ENCODE measurements at places on chromosomes 1 and 21.

DNA sequence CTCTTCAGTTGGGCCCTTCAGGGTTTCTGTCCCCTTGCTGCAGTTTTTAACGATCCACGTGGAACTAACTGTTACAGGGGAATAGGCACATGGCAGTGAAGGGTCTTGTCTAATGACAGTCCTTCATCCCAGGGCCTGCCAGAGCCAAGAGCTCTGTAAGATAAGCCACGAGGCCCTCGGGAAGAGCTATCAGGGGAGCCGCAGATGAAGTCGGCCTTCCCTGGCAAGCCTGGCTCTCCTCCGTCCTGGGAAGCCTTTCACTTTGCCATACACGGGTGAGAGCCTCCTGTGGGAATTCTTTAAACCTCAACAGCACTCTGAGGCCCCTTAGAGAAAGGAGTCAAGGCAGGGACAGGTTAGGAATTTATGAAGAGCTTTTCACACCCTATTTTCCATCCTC is 29.0 kb downstream of the ACP6 start:
- no peak for DNase-seq

- DNase-seq = no peak
These were observed 67.4 kb upstream of the DMRTA2 start for GRCh38 chr1:50490640-50491039.

DNA sequence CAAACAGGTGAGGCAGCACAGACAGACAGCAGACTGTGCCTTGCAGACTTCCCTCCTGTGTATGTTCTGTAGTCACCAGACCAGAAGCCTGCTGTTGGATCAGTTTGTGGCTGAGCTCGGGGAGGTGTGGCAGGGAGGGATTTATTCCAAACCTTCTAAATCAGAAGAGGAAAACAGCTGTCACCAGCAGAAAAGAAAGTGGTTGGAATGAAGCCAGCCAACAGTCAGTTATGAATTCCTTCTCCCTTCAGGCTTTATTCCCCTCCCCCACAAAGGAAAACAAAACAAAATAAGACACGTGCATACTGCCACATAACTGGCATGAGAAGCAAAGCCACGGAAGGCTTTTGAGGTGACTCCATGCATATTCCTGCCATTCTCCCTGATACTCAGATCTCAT is 19.0 kb upstream of the PIGV start:
- DNase-seq = no peak

DNA sequence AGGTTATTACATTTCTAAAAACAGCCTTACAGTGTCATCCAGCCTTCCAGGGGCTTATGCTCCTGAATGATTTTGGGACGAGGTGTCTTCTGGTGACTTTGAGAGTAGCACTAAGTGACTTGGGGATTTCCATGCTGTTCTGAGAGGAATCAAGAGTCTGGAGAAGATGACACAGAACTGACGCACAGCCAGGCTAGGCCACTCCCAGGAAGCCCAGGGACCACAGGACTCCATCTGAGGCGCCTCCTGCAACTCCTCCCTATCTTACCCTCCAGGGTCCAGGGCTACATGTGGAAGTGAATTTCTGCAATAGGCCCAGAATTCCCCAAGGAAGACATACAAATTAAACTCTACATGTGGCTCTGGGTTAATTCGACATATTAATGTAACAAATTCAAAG is 92.5 kb downstream of the SLC25A24 start:
- DNase-seq = peak; percentile 8

DNA sequence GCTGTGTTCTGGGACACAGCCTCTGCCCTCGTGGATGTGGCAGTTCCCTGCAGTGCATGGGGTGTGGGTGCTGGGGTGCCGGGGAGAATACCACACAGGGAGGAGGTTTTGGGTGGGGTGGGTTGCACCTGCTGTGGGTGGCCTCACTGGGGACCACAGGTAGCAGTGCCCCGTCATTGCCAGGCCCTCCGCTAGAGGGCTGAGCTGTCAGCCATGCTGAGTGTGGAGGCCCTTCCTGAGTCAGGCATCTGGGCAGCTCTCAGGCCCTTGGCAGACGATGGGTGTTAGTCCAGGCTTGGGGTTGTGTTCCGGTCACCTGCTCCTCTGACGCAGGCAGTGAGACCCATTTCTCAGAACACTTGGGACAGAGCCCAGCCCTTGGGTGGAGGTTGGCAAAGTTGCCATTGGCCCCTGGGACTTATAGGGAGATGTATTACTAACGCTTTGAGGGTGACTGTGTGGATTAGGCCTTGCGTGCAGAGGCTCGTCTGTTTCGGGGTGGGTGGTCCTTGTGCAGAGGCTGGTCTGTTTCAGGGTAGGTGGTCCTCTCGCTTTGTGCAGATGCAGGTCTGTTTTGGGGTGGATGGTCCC is 23.9 kb downstream of the PCNT start:
- DNase-seq = no peak

DNA sequence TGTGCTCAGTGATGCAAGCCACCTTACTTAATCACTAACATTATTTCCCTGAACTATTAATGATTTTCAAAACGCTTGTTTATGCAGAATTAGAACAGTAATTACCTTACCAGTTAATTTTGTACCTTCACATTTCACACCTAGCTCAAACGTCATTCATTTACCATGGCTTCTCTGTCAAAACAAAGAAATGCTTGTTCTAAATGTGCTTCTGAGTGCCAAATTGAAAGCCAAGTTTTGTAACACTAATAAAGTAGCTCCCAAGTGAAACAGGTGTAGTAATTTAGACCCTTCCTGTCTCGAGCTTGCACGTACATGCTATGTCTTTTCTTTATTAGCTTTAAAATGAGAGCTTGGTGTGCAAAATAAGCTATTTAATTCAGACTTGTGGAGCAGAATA is 533.7 kb upstream of the PKN2 start:
- no peak for DNase-seq

GRCh38 chr1:112325504-112325903 is 70.5 kb upstream of the CTTNBP2NL start:
- no peak for DNase-seq

- no peak for DNase-seq
These were observed 84.6 kb upstream of the SERBP1 start for GRCh38 chr1:67514786-67515185.

DNA sequence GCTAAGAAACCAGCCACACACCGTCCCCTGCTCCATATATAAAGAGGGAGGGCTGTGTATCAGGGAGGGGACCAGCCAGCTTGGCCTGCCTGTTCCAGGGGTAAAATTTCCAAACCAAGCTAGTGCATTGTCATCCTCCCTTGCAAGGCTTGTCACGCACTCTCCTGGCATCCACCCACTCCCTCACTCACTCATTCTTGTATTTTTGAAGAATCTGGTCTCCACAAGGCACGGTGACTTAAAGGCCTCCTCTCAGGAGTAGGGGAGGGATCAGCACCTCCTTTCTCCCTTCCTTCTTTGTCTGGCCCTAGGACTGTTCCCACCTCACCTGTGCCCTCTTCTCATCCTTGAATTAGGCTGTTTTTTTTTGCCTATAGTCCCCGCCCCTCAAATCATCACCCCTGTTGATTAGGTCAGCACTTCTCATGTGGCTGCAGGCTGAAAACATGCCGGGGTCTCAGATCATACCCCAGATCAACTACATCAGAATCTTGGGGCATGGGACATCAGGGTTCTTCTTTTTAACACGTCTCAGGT is 5.0 kb downstream of the ABCA4 start:
- no peak for DNase-seq

- no peak for DNase-seq
These were observed 49.8 kb downstream of the ITSN1 start for GRCh38 chr21:33691945-33692603.

- DNase-seq = no peak
These were observed 529 bp downstream of the MPZL1 start for GRCh38 chr1:167722152-167722869.

DNA sequence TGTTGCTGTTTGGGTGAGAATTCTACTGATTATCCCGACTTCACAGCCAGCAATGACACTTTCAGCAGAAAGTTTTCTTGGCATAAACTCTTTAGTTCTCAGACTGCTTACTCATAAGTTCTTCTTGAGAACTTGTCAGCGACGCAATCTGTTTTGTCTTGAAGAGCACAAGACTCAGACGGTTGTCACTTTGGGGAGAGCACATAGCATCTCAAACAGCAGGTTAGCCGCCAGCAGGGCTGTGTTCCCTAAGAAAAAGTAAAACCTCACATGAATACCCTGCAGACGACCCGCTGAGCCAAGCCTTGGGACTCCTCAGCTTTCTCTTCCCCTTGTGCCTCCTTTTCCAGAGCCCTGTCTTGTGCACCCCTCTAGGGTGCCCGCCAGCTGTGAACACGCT is 11.4 kb downstream of the AGMAT start:
- no peak for DNase-seq

DNA sequence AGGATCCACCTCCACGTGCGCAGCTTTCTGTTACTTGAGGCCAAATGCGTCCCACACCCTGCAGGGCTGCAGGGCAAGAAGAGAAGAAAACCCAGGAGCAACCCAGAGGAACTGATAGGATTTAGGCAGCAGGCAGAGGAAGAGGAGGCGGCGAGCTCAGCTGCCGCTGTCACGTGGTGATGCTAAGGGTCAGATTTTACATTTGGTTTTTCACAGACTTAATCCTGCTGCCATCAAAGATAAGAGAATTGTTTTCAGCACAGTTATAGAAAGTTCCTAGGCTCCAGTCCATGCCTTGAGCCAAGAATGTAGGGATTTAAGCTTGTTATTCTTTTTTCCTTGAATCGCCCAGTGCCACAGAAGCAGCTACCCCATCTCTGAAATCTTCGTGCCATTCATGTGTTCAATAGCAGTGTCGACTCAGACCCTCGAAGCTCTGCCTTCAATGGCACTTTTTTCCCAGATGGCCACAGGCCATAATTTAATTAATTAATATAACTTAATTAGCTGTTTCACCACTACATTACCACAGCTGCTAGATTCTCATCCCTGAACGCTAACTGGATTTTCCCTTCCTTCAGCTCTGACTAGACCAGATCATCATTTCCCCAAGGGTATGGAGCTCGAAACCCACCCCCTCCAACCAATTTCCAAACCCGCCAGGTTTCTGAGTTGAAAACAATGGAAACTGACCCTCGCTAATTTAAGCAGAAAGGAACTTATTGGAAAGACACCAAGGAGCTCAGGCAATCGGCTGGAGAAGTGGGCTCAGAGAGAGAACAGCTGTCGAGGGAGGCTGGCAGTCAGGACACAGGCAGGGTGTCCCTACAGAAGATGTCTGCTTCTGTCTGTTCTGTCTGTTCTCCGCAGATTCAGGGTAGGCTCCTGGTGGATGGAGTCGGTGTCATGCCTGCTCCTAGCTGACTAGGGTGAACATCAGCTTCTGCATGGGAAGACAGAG is 36.2 kb downstream of the LDLRAP1 start:
- no peak for DNase-seq

DNA sequence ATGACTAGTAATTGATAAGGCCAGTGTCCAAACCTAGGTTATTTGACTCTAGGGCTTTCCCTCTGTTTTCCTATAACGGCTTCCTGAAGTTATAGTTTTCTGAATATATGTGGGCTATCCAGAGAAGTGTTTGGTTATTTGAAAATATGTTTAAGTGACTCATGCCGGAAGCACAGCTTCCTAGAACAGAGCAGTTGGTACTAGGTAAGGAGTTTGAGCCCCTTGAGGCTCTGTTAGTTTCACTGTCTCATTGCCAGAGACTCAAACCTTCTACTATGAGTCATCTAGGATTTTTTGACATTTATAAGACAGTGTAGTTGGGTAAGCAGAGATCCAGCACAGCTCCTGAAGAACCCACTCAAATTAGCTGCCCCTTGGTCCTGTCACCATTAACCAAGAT is 27.1 kb upstream of the LEPR start:
- peak; percentile 20 for DNase-seq

GRCh38 chr21:44511219-44511937 is 28.6 kb downstream of the KRTAP10-1 start:
- no peak for DNase-seq

GRCh38 chr1:24679725-24680124 is 36.6 kb downstream of the SRRM1 start:
- no peak for DNase-seq

GRCh38 chr1:21384620-21385019 is 55.3 kb upstream of the NBPF3 start:
- DNase-seq = no peak

DNA sequence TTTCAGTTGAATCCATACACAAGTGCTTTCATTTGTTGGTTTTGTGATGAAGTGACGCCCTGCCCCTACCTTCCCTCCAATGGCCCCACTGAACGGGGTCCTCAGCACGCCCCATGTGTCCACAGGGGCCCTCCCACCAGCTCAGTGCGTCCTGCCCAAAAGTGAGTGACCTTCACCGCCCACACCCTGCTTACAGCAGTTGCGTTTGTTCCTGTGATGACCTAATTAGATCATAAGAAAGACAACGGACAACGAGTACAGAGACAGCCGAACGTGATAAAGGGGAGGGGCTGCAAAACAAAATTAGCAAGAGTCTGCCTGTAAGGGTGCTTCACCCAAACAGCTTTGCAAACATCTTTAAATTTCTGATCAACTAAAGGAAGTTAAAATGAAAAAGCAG is 38.2 kb upstream of the RIPK4 start:
- no peak for DNase-seq

DNA sequence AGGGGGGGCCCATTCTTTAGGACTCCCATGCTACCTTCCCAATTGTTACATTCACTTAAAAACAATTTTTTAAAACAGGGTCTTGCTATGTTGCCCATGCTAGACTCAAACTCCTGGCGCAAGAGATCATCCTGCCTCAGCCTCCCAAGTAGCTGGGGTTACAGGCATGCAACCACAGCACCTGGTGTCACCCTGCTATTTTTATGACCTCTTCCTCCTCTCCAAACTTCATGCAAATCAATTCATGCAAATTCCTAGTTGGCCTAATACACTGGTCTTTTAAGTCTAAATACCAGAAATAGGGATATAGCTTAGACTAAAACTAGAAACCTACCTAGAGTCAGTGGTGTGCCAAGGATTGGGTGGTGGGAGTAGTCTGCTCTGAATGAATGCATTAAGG is 30.1 kb downstream of the CDKN2C start:
- no peak for DNase-seq

- no peak for DNase-seq
These were observed 4.9 kb downstream of the RNF207 start for GRCh38 chr1:6210591-6211355.

- DNase-seq = no peak
These were observed 1126.6 kb downstream of the BRINP3 start for GRCh38 chr1:189350983-189351616.

DNA sequence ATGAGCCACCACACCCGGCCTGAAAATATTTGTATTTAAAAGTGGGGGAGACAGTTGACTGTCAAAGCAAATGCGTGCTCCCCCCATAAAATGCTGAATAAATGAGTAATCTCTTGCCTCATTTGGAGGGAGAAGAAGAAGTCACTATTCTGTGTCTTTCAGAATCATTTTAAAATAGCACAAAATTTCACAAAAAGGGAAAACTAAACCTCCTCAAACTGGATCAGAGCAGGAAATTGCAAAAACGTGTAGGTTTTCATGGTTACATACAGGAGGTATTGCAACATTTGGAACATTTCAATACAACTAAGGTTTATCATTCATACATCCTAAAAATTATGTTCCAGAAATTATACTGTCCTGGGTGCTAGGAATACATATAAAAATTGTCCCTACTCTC is 13.6 kb downstream of the MTF1 start:
- no peak for DNase-seq

DNA sequence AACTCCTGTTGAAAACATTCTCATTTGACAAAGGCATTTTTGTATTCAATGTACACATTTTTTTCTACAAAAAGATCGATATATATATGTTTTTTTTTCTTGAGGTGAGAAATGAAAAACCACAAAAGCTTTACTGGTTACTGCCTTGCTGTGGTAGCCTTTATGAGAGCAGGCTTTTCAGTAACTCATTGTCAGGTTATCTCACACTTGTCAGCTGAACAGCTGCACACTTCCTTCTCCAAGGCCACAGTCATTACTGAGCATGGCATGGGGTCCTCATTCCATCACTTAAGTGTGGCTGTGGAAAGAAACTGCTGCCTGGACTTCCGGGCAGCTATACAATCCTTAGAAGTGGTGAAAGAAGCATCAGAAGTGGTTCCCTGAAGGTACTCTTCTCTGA is 169.3 kb upstream of the ZP4 start:
- no peak for DNase-seq
